ENCODE measurements at places on chromosomes 3 and 15.

DNA sequence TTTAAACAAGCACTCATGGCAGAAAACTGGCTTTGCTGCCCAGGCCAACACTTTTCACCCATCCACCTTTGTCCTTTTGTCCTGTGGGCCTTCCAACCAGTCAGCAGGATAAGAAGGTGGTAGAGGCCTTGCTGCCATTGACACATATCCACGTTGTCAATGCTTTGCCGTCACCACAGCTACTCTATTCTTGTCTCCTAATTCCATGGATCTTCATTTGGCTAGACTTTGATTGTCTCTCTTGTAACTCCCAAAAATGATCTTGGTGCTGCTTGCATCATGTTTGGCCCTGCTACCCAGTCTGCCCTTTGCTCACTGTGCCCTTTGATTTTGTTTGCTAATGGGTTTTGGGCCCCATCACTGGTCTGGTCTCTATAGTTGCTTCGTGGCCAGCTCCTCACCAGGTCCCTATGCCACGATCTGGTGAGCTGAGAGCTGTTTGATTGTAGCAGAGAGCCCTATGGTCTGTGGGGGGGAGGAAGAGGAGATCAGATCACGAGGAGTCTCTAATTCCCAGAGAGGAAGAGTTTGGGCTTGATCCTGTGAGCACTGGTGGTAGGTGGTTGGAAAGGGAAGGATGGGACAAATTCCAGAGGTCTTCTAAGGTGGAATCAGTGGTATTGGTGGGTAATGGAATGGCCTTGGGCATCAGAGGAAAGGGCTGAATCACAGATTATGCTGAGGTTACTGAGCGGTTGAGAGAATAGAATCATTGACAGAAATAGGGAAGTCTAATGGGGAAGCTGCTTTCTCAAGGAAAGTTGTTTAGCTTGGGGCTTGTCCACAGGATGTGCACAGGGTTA is 40.3 kb downstream of the ABHD2 start:
- DNase-seq = no peak

- DNase-seq = no peak
Measured at GRCh38 chr15:77510066-77511057, 89.7 kb downstream of the HMG20A start.

DNA sequence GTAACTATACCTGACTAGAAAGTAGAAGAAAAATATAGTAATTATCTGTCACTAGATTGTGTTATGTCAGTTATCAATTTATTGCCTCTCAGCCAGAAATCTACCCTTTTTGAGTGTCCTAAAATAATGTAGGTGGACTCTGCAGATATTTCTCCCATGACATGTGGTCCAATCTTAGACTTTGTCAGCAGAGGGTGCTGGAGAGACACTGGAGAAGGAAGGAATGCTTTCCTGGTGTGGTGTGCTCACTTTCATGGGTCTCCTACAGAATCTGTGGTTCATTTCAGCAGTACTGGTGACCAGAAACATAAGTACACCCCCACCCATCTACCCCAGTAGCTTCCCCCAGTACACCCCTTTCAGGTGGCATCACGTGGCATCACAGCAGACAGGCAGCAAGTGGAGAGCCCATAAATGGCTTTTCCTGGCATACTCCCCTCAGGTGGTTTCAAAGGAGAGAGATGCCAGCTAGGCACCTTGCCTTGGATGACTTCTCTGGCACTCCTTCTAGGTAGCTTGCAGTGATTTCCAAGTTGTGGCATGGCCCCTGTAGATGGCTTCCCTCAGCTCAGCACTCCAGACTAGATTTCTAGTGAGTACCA is 114.7 kb downstream of the GADL1 start:
- DNase-seq = no peak

GRCh38 chr3:56855856-56856512 is 54.2 kb upstream of the ARHGEF3 start:
- DNase-seq = no peak

GRCh38 chr3:24687671-24688070 is 193.0 kb upstream of the THRB start:
- DNase-seq = no peak

GRCh38 chr3:12267376-12268030 is 21.4 kb upstream of the PPARG start:
- DNase-seq = no peak

DNA sequence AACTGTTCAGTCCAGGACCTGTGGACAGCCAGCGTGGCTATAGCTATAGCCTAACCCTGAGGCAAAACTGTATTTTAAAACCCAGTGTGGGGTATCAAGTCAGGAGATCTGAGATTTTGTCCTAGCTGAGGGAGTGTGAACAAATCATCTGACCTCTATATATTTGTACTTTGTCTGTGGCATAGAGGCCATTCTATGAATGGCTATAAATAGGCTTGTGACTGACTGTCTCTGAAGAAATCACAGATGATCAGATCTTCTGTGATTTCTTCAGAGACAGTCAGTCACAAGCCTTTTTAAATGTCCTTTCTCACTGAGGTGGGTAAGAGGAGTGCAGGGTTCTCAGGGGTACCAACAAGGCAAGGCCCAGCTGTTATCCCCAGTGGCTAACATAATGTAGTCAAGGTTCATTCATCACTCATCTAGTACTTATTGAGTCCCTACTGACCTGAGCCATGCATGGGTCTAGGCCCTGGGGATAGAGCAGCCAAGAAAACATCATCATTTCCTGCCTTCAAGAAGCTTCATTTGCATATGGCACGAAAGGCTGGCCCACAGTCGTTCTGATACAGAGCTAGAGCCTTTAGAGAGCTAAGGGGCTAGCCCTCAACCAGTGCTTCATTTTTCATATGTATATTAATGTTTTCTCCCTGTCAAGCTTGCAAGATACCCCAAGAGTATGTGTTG is 53.3 kb downstream of the TIPARP start:
- DNase-seq = no peak

- DNase-seq = no peak
Measured at GRCh38 chr3:194571491-194572142, 61.6 kb downstream of the TMEM44 start.

- DNase-seq = no peak
Measured at GRCh38 chr3:147497286-147497685, 88.1 kb downstream of the ZIC1 start.

DNA sequence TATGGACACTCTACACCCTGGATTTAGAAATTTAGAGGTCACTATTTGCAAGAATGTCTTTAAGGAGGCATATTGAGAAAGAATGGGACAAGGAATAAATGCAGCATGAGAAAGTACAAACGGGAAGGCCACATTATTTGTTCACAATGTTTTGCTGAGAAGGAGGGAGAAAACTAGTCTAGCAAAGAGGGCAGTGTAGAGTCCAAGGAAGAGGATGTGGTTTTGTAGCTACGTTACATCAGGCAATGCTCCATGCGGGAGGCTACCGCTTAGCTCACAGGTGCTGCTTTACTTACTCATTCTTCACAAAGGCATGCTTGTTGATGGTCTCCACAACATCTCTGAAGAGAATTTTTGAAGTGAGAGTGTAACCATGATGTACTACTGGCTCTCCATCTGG is 191.1 kb downstream of the PLCH1 start:
- DNase-seq = no peak

DNA sequence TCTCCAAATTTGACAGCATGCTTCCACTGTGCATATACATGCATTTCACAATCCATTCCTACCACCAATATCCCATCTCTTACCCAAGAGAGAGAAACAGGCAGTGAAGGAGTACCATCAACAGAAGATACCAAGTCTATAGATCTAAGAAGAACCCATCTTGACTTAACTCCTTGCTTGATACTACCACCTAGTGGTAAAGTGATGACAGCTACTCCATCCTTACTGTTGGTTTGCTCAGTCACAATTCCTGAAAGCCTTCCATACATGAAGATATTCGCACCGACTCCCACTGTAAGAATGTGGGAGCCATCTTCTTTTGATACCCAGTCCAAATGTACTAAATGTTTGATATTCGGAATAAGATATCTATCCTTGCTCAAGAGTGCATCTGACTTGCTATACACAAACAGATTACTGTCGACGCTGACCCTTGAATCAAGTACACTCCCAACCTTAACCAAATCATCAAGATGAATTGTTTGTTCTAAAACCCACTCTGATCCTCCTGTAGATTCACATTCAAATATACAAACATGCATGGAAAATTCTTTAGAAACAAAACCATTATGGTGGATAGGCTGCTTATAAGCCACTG is 123.1 kb downstream of the DMXL2 start:
- peak; percentile 3 for DNase-seq

DNA sequence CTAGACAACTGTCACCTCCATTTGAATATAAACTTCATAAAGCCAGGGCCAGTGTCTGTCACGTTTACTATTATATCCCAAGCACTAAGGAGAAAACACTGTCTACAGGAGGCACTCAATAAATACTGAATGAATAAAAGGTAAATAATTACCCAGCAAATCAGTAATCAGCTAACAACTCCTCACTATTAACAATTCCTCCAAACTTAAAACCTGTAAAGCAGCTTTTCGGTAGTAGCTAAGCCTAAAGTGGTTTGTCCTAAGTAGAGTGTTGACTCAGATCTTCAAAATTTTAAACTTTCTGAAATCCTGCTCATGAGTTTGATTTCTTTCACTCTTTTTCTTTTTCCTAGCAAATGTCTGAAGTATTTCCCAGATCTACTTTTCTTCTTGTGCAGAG is 39.9 kb downstream of the C3orf80 start:
- no peak for DNase-seq

DNA sequence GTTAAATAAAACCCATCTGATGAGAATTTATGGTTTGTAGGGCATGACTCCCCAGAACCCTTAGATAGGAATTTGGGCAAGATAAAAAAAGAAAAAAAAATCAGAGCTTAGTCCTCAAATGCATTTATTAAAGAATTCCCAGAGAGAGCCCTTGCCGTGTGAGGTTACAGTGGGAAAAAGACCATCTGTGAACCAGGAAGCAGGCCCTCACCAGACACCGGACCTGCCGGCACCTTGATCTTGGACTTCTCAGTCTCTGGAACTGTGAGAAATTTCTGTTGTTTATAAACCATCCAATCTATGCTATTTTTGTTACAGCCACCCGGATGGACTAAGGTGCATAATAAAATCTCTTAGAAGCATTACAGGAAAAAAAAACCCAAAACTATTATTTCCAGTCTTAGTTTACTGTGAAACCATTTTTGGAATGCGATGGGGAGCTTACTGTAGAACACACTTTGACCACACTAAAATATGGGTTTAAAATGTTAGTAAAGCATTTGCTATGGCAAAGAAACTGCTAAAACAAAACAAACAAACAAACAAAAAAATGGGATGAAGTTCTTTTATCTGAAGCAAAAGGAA is 72.2 kb downstream of the LEKR1 start:
- DNase-seq = peak; percentile 7

GRCh38 chr15:57436166-57436565 is 59.9 kb downstream of the CGNL1 start:
- no peak for DNase-seq

- no peak for DNase-seq
Measured at GRCh38 chr15:53586799-53587198, 172.7 kb downstream of the WDR72 start.

DNA sequence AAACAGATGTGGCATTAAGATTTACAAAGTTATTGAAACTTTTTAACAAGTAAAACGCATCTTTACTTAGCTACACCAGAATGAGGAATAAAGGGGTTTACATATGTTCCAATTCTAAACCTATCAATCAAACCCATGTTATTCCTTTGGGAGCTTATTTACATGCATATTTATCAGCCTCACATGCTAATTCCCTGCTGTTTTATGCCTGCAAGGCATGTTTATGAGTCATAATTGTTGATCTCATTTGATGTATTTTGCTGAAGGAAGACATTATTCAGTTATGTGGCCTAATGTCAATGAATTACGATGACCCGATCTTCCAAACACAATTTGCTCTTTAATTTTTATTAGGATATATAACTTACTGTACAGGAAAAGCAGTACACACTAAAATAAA is 272.9 kb downstream of the TBC1D5 start:
- no peak for DNase-seq

- DNase-seq = no peak
Measured at GRCh38 chr3:59450946-59451763, 401.3 kb upstream of the CFAP20DC start.

GRCh38 chr3:130688015-130688688 is 58.5 kb downstream of the PIK3R4 start:
- DNase-seq = no peak

DNA sequence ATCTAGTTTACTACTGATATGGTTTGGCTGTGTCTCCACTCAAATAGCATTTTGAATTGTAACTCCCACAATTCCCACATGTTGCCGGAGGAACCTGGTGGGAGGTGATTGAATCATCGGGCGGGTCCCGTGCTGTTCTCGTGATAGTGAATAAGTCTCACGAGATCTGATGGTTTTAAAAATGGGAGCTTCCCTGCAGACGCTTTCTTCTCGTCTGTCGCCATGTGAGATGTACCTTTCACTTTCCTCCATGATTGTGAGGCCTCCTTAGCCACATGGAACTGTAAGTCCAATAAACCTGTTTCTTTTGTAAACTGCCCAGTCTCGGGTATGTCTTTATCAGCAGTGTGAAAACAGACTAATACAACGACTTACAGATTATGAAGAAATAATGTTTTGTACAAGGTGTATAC is 35.6 kb upstream of the PYDC2 start:
- DNase-seq = no peak

- DNase-seq = no peak
Measured at GRCh38 chr15:68729789-68730411, 90.8 kb downstream of the ANP32A start.

DNA sequence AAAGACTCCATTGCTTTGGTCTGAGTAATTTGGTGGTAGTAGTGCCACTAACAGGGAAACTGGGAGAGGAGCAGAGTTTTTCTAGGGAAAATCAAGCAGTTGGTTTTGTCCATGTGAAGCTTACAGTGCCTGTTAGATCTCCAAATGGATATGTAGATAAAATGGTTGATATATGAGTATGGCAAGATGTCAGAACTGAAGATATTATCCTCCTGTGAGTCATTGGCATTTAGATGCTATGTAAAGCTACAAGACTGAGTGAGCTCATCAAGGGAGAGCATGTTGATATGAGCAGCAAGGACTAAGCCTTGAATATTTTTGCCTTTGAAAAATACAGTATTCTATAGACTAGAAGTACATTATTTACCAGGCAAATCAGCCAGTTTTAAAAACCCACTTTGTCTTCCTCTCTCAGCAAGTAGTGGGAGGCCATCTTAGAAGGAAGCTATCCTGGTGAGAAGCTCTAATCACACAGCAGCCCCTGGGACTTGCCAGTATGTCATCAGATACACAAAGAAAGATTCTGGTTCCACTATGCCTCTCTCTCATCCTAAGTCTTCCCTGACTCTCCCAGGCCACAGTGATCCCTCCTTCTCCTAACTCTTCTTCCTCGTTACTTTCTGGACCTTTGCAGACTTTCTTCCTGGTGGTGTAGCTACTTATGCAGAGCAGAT is 77.4 kb upstream of the ANKRD28 start:
- DNase-seq = peak; percentile 32

GRCh38 chr3:128188956-128189355 is 35.7 kb downstream of the EEFSEC start:
- no peak for DNase-seq

- no peak for DNase-seq
Measured at GRCh38 chr3:187385296-187385695, 17.1 kb downstream of the RTP4 start.

DNA sequence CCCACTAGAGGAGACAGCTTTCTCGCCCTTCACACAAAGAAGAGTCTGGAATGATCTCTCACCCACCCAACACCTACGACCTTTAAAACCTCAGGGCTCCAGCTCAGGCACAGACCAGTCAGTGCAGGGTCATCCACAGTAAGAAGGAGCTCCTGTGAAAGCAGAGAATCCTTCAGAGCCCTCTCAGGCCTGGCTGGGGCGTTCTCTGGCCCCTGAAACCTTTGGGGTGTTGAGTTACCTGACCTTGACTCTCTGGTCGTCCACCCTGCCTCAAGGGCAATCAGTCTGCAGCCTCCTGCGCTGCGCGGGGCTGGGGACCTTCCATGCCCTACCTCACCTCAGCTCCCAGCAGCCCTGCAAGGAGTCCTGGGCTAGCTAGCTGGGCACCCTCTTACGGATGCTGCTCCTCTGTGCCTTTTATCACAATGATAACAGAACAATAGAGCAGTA is 106.2 kb downstream of the ADCY5 start:
- DNase-seq = no peak

Data from AG09309 (cell line).